HCEC 1CT (cell line): ENCODE measurements at places on chromosomes 5 and 9.
A peak's percentile ranks its signal among the peaks of the same experiment; 100 is the strongest.

DNA sequence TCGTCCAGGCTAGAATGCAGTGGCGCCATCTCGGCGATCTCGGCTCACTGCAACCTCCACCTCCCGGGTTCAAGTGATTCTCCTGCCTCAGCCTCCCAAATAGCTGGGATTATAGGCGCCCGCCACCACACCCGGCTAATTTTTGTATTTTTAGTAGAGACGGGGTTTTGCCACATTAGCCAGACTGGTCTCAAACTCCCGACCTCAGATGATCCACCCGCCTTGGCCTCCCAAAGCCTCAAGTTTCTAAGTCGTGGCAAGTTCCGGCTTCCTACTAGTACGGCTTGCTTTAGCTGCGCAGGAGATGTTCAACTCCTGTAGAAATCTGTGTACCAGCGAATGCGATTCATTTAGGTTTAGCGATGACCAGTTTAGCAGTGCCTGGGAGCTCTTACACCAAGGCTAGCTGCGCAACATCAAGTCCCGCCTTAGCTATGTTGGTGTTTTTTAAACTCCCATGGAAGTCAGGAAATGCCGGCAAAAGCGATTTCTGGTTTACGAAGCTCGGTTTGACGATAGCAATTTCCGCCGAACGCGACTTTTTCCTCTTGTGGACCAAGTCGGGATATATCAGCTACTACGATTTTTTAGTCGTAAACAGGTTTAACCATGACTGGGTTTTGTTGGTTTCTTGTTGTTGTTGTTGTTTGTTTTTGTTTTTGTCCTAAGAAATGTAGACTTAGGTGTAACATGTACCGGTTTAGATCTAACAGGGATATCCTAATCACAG is 46.4 kb downstream of the ANXA2R start:
- peak; percentile 68 for DNase-seq

- DNase-seq = no peak
Observed at GRCh38 chr5:142984525-142984924, 214.3 kb downstream of the ARHGAP26 start.

- DNase-seq = no peak
Observed at GRCh38 chr9:79107911-79108676, 463.7 kb upstream of the TLE4 start.

DNA sequence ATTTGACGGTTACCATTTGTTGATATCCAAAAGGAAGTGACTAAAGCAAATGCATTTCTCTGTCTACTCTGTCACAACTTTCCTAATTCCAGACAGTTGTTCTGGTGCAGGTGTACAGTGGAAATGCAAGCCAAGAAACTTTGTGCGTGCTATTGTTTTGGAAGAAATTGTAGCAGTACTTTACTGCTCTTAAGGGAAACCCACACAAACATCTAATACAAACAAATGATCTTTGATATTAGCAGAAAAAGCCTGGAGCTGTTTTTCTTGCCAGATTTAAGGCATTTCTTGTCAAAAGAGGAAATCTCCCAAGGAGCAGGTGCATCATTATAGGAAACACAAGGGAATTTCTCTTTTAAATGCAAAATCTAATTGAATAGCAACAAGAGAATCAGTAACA is 2.0 kb downstream of the SNCAIP start:
- no peak for DNase-seq

DNA sequence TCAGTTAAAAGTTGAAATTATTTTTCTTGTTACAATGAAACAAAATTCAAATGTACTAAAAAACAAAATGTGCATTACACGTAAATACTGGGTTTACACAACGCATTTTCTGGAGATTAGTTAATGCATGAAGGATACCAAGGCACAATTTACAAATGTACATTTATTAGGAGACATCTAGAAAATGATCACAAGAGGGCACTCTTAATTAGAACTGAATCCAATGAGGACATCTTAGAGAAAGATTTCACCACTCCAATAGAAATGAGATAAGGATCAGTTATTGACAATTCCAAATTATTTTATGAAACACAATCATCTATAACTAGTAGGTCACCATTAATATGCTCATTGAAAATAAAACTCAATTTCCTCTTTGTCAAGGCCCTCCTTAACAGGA is 36.6 kb upstream of the CDH12 start:
- DNase-seq = no peak

DNA sequence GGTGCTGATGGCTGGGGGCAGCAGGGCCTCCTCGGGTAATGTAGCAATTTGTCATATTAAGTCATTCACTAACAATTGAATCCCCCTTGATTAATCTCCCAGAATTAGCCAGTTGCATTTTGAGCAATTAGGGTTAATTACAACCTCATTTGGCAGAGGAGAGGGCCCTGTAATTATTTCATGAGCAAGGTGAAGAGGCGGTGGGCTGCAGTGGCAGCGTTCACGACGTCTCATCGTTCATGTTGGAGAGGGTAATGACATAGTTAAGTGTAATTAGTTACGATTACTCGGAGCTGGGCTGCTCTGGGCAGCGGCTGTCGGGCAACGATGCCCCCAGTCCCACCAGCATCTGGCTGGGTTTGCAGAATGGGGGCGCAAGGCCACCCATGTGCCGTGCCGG is 46.0 kb downstream of the NEK6 start:
- DNase-seq = no peak

DNA sequence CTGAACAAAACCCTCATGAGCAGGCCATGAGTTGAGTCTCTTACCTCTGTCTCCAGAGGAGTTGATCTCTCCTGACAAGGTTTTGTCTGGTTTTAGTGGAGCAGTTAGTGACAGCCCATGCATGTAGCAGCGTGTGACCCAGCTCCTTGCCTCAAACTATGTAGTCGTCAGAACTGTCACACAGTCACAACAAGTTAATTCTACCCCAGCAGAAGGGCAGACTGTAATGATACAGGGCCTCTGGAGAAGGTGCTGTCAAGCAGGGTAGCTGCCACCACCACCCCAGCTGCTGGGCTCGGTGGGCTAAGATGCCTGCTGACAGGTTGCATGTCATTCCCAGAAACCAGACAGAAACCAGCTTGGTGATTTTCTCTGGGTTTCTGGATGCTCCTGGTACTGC is 194.5 kb downstream of the PSAT1 start:
- no peak for DNase-seq

GRCh38 chr9:114138552-114138971 is 16.8 kb upstream of the COL27A1 start:
- no peak for DNase-seq

DNA sequence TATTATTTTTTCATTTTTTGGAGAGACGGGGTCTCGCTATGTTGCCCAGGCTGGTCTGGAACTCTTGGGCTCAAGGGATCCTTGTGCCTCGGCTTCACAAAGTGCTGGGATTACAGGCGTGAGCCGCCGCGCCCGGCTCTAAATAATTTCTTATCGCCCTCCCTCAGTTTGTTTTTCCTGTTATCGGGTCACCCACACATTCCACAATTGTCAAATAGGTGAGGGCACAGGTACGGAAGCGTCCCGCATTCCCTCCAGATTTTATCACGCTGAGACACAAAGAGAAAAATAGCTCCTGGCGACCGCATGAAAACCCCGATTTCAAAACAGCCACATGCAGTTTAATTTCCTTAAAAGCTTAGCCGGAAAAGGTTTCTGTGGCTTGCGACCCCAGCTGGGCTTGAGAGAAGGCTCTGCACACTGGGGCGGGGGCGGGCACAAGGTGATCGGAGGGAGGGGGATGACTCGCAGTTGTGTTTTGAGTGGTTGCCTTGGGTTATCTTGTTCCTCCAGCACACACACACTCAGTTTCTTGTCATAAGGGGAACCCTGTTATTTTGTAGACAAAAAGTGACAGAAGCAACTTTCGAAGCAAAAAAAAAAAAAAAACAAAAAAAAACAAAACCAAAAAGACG is 717 bp upstream of the IQGAP2 start:
- DNase-seq = no peak

- DNase-seq = no peak
Observed at GRCh38 chr9:87266697-87267096, 231.0 kb upstream of the DAPK1 start.
